ENCODE measurements at places on chromosomes 16 and 17. TPM values are rescaled to one million over a fixed set of nuclear protein-coding genes. Genes with fewer than 3 reads are reported as not detected.

DNA sequence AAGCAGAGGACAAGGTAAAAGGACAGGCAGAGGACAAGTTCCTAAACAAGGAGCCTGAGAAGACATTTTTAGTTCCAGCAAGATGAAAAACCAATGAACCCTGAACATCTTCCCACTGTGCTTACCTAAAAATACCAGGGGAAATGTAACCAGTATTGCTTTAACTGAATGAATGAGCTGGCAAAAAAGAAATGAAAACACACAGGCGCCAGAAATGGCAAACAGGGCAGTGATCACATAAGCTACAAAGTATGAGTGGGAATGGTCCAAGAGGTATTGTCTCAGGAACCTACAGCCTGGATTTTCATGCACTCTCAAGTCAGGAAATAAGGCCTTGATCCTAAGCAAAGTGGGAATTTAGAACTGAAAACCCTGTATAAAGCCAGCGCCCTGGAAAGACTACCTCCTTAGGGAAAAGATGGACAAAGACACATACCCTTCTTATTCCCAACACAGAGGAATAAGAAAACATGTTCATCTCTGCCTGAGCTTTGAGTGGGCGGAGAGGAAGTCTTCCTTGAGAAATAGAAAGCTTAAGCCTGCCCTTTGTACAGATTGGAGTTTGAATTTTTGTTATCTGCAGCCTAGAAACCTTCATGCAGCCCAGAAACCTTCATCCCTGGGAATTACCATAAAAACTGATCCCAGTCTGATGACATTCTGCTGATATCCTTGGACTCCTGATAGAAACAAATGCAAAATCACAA is 2.1 kb downstream of the CMTM2 start:
- no peak for DNase-seq

DNA sequence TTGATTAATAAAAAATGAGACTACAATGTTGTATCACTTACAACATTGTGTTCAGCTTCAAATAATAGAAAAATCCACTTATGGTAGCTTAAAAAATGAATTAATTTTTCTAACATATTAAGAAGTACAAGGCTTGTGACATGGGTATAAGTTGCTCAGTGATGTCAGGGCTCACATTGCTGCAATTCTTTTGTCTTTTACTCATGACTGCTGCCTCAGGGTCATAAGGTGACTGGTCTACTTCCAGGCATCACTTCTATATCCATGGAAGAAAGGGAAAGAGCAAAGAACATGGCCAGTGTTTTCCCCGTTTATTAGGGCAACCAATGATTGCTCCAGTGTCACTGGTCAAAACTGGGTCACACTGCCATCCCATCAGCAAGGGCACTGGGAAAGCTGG is 295.3 kb downstream of the MAP2K4 start:
- no peak for DNase-seq

- DNase-seq: no peak
Measured at GRCh38 chr16:69513180-69513966, 52.4 kb upstream of the NFAT5 start.

DNA sequence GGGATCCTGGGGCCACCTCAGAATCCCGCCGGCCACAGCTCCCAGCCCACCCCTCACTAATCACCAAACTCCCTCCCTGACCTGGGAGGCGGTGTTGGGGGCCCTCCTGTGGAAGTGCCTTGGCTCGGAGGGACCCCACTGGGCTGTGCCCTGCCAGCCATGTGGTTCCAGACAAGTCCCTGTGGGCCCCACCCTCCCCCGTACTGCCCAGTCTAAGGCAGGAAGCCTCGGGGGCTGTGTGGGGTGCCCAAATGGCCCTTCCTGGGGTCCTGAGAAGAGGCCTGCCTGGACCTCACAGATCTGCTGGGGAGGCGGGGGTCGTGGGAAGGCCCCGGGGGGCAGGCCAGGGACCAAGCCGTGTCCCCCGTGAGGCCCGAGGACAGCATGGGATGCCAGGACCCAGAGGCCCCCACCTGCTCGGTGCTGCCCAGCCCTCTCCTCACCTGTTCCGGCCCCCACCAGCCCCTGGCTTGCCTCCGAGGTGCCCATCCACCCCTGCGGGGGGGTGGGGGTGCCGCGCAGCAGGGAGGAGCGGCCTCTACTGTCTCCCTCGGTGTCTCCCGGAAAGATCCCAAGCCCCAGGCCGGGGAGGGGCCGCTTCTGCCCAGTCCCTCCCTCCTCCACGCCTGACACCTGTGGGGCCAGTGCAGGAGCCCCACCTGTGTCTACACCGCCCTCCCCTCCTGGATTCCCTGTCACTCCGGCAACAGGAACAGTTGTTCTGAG is 9.3 kb upstream of the KREMEN2 start:
- no peak for DNase-seq

- DNase-seq: no peak
Measured at GRCh38 chr17:57154921-57155320, 69.9 kb downstream of the AKAP1 start.

GRCh38 chr17:38877130-38877851 is 7.4 kb downstream of the LASP1 start:
- DNase-seq: no peak

The TMEM100 gene
- 61.3 TPM for total RNA-seq

GRCh38 chr17:42806249-42806648 is 7.6 kb downstream of the CNTD1 start:
- DNase-seq: no peak

DNA sequence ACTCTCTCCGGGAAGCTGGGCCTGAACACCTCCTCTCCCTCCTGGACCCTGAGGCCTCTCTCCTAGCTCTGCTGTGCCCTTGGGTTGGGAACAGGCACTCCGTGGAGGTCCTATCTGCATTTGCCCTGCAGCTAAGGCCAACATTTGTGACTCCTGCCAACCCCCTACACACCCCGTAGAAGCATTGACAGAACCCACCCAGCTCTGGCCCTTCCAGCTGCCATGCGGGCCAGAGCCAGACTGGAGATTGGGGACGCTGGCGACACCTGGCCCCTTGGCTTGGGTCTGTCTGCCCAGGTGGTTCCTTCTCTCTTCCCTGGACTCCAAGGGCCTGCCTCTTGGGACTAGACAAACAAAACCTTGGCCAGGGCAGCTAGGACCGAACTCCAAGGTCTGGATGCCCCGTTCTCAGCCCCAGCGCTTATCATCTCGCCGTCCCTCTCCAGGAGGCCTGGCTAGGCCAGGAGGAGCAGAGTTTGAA is 644 bp upstream of the RHBDF2 start:
- no peak for DNase-seq

- no peak for DNase-seq
Measured at GRCh38 chr16:89746043-89746442, 24.7 kb downstream of the ZNF276 start.

The ORMDL3 gene
- 338 TPM for total RNA-seq

DNA sequence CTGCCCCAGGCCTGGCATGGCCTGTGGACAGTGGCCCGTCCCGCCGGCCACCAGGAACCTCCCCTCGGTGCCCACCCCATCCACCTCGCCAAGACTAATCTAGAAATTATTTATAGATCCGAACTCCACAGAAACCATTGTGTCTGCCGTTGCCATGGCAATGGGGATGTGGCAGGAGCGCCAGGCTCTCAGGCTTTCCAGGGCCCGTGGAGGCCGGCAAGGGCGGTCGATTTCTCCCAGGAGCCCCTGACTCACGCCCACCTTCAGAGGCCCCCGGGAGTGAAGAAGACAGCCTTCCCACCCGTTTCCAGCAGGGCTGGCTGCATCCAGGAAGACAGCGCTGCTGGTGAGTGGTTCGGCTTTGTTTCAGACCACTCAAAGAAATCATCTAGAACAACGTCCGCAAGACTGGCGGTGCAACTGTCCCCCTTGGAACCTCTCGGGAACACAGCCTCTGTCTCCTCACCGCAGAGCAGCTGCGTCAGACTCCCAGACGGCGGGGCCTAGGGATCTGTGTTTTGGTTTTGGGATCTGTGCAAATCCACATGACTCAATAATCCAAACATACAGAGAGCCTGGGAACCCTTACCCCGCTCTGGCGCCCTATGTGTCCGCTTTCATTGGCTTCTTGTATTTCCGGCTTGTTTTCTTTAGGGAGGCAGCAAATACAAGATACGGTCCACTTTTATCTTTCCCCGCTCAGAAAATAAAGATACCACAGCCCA is 48.5 kb upstream of the ZCCHC14 start:
- no peak for DNase-seq

The KRT14 gene
- total RNA-seq: not detected

DNA sequence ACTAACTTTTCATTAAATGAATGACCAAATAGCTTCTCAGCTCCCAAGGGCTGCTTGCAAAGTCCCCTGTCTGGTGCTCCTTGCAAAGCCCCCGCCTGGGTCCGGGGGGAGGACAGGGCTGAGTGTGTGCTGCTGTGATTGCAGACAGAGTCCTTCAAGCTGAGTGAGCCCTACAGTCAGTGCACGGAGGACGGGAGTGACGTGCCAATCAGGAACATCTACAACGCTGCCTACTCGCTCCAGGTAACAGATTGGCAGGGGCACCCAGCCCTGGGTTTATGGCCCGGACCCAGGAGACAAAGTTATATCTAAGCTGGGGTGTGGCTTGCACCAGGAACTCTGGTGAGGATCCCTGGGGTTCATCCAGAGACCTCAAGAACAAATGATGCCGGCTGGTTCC is 27.1 kb downstream of the SCNN1G start:
- DNase-seq: no peak

The CYGB gene
- 44.5 TPM for total RNA-seq

DNA sequence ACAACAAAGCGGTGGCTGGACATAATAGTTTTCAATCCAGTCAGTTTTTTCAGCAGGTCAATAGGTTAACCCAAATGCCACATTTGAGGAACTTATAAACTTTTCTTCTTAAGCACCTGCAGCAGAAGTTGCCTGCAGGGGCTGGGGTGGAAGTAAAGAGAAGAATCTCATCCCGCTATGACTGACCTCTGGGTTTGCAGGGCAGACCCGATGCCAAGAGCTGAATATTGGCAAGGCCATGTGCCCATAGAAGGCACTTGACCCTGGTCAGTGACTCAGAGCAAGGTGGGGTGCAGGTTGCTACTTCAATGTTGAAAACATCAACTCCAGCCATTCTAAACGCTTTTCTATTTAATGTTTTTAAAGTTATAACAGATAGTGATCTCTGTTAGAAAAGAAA is 17.9 kb upstream of the SMPD3 start:
- DNase-seq: no peak

The ADAMTS18 gene
- 8.3 TPM for total RNA-seq

The MT3 gene
- total RNA-seq: not detected

DNA sequence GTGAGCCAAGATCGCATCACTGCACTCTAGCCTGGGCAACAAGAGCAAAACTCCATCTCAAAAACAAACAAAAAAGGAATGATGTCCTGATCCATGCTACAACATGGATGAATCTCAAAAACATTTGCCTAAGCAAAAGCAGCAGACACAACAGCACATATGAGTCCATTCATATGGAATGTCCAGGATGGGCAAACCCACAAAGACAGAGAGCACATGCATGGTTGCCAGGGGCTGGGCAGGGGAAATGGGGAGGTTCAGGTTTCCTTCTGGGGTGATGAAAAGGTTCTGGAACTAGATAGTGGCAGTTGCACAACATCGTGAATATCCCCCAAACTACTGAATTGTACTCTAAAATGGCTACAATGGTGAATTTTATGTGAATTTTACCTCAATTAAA is 35.3 kb upstream of the RAI1 start:
- DNase-seq: no peak

DNA sequence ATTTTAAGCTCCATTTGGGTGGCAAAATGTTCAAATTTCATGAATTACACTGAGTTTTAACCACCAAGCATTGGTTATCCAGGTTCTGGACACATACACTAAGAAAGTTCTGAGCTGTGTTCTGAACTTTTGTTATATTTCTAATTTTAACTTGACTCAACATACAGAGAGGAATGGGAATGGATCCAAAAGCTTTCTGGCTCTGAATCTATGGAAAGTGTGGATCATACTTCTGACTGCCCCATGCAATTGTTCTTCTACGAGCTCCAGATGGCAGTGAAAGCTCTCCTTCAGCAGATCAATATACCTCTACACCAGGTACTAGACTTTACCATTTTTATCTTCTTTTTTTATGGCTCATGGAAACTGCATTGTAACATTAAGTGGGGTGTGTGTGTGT is 113.0 kb upstream of the NOG start:
- DNase-seq: no peak

GRCh38 chr17:80277751-80278671 is 17.4 kb downstream of the RNF213 start:
- DNase-seq: no peak

The ABCC6 gene
- 9.9 TPM for total RNA-seq
